Bone marrow (tissue), 2 donors: ENCODE measurements at places on chromosomes 13 and 19.

DNA sequence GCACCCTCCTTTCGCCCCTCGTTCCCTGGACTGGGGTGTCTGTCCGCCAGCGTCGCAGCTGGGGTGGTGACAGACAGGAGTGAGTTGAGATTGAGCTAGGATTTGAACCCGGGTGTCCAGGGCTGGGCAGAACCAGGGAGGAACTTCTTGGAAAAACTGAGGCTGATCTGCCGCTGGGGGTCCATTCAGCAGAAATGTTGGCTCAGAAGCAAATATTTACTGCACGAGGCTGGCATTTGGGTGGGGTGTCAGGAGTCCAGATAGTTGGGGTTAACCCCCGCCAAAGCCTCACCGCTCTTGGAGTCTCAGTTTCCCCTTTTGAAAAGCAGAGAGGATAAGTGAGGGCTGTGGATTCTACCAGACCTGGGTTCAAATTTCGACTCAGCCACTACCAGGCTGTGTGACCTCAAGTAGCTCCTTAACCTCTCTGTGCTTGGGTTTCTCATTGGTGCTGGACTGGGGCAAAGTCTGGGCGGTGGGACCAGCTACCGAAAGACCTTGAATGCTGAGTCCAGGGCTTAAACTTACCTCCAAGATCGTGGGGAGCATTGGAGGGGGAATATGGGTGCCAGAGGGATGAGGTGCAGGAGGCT lies 20.9 kb downstream of the MAST3 start:
- no peak for DNase-seq

GRCh38 chr19:8557642-8558238 lies 19.5 kb downstream of the MYO1F start:
- DNase-seq: no peak

GRCh38 chr13:50467156-50468110 lies 376.1 kb downstream of the DLEU7 start:
- no peak for DNase-seq

DNA sequence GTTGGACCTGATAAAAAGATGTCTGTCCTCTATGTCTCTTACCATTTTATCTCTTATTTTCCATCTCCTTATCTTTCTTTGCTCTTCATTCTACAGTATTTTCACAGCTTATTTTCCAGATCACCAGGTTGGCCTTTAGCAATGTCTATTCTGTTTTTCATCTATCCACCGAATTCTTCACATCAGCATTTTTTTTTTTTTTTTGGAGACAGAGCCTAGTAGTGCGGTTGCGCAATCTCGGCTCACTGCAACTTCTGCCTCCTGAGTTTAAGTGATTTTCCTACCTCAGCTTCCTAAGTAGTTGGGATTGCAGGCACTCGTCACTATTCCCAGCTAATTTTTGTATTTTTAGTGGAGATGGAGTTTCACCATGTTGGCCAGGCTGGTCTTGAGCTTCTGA lies 49.0 kb downstream of the DNAJC15 start:
- DNase-seq: no peak

DNA sequence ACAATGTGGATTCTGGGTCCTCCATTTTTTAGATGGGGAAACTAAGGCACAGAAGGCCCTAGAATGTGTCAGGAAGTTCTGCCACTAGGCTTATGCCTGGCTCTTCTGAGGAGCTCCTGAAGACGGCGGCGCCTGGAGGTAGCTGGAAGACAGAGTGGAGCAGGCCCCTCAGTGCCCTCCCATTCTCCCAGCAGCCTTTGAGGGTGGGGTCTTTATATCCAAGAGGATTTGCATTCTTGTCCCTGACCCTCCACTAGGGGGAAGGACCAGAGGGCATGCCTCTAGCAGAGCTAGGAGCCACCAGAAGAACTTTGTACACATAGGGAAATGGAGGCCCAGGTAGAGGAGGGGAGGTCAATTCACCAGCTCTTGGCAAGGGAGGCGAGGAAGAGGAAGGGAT lies 9.4 kb downstream of the CELF5 start:
- no peak for DNase-seq

DNA sequence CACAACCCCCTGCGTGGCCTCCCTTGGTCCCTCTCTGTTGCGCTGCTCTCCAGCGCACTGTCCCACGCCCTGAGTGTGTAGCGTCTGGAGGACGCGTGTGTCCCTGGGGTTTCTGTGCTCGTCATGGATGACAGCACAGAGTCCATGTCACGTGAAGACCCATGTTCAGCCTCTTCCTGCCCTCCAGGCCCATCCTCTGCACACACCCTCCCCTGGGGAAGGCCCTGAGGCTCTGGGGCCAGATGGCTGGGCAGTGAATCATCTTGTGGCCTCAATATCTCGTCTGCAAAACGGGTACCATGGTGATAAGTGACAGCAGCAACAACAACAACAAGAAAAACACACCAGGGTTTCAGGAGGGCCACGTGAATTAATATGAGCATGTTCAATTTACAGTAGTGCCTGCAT lies 71.5 kb upstream of the ARHGEF7 start:
- no peak for DNase-seq

DNA sequence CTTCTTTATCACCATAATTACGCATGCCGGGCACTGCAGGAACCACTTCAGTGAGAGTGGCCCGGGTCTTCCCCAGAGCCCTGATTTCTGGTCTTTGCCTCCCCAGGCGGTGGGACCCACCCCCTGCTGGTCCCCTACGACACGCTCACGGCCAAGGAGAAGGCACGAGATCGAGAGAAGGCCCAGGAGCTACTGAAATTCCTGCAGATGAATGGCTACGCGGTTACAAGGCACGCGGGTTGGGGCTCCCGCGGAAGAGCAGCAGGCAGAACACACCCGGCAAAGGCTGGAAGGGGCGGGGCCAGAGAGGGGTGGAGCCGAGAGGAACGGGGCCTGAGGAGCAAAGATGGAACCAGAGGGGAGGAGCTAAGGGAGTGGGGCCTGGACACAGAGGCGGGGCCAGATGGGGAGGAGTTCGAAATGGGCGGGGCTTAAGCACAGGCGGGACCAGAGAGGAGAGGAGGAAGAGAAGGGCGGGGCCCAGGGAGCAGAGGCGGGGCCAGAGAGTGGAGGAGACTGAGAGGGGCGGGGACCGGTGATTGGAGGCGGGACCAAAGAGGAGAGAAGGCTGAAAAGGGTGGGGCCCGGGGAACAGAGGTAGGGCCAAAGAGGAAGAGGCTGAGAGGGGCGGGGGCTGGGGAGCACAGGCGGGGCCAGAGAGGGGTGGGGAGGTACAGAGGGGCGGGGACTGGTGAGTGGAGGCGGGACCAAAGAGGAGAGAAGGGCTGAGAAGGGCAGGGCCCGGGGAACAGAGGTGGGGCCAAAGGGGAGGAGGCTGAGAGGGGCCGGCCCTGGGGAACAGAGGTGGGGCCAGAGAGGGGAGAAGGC lies 73.4 kb downstream of the RYR1 start:
- DNase-seq: peak; percentile 36

- no peak for DNase-seq
Observed at GRCh38 chr19:14414926-14415690, 4.0 kb downstream of the DDX39A start.

- no peak for DNase-seq
Observed at GRCh38 chr13:112457081-112457480, 80.9 kb downstream of the SPACA7 start.

DNA sequence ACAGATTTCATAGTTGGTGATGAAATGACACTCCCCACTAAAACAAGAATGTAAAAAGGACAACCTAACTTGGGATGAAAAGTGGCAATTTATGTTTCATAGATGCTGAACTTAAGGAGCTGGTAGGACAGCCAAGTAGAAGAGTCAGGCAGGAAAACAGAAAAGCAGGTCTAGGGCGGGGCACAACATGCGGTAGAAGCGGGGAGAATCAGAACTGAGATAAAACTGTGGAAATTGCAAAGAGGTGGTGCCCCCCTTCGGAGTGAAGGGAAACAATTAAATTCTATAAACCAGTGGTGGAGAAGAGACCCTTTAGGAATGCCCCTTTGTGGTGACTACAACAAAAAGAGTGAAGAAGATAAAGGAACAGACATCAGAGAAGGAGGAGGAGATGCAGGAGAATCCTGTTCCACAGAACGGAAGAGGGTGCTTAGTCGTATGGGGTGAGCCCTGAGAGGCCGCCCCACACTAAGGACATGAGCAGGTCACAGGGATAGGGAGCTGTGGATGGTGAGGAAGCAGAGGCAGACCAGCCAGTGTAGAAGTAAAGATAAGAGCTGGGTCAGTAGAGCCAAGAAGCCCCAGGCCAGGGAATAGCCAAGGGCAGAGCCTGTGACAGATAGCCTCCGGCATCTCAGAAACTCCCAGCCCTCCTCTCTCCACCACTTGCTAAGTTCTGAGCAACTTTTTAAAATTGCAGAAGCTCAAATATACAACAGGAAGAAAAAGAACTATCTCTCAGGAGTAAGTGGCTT lies 100.3 kb upstream of the DOCK9 start:
- no peak for DNase-seq

DNA sequence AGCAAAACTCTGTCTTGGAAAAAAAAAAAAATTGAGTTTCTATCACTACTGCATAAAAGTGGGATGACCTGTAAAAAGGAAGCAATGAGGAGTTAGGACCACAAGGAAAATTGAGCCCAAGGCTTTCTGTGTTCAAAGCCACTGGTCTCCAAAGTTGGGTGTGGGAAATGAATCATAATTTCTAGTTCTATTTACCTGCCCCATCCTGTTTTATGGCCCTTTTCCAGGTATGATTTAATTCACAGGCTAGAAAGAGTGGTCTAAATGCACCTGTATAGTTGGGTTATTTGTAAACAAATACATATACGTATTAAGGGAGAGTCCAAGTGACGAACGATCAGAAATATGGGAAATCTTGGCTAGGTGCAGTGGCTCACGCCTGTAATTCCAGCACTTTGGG lies 5.9 kb upstream of the DCAF15 start:
- no peak for DNase-seq

- DNase-seq: no peak
Observed at GRCh38 chr19:45352471-45352870, 11.9 kb downstream of the KLC3 start.

DNA sequence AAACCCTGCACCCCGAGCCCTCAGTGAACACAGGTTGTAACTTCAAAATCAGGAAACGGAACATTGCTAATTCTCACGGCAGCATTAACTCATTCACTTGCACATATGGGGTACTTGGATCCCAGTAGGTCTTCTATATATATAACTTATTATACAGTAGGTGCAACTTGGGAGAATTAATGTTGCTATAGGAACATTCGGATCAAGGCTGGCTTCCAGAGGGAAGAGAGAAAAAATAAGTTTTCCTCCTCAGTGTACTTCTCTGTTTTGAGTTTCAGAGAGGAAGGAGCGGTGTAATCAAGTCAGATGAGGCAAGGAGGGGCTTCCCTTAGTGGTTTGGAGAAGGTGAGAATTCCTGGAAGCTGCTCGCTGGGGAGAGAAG lies 90.9 kb upstream of the ZNF507 start:
- no peak for DNase-seq

DNA sequence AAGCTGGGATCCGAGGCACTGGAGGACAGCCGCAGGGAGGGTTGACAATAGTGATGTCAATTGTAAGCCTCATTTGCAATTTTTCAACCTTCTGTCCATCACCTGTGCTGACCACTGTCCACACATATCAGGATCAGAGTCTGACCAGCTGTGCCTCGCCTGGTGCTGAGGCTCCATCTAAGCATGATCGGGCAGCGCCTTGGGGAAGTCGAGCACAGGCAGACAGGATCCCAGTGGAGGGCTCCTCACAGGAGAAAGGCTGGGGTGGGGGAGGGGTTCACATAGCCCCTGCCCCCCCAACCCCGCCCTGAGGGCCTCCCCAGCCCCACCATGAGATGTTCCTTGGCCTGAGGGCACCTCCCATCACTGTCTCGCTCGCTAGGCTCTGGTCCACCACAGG lies 60.3 kb downstream of the RAB20 start:
- DNase-seq: no peak

DNA sequence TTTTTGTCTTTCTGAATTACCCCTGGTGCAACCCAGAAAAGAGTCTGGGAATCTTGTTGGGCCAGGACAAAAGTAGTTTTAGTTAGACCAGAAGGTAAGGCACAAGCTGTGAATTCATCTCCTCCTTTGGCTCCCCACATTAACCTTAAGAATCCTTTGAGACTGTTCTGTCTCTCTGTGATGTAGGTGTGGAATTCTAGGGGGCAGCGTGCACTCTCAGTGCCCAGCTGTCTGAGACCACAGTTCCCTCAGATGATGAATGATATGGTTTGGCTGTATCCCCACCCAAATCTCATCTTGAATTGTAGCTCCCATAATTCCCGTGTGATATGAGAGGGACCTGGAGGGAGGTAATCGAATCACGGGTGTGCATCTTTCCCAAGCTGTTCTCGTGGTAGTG lies 43.9 kb downstream of the ZNF506 start:
- DNase-seq: no peak

- no peak for DNase-seq
Observed at GRCh38 chr13:92221916-92222315, 823.5 kb downstream of the GPC5 start.

- DNase-seq: no peak
Observed at GRCh38 chr19:55188625-55189024, 8.5 kb upstream of the SYT5 start.

GRCh38 chr19:42316223-42317211 lies 3.4 kb downstream of the TMEM145 start:
- no peak for DNase-seq

DNA sequence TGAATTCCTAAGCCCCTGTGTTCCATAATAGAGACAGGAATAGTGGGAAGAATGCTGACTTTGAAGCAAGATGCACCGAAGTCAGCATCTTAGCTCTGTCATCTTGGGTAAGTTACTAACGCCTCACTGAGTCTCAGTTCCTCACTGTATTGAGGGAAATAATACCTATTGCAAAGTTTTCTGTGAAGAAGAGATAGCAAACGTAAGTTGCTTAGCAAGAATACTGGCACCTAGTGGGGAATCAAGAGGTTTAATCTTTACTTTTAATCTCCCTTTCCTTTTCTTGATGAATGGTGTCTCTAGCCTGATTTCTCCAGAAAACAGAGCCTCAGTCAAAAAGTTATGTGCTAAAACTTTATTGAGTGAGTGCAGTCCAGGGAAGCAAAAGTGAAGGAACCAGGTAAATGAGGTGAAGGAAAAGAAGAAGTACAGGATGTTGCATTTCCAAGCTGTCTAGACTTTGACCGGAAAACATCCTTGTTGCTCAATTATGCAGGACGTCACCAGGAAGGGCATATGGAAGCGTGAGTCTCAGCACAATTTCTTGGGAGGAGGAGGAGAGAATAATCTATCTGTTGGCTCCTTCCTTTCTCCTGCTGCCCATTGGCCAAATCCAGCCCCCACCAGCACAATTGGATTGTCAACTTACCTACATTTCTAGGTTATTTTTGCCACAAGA lies 210.0 kb downstream of the B3GLCT start:
- DNase-seq: no peak

GRCh38 chr13:38462605-38463004 lies 113.0 kb downstream of the UFM1 start:
- DNase-seq: no peak

DNA sequence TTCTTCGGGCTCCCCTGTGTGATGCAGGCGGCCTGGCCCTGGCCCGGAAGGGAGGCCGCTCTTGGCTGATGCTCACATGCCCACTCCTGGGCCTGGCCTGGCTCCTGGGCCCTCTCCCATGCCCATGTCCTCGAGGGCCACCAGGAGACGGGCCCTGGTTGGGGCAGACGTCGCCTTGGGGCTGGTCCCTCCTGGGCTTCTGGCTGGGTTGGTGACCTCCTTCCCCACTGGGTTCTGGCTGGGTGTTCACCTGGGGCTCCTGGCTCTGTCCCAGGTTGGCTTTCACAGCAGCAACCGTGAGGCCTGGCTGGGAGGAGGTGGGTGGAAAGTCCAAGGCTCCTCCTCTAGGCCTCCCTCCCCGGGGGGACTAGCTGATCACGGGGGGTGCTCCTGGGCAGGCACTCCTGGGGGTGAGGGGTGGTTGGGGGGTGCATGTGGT lies 15.5 kb upstream of the SLC7A10 start:
- DNase-seq: no peak
